Fibroblast of lung (primary cell): ENCODE measurements at places on chromosomes 4 and X. TPM values are rescaled to one million over a fixed set of nuclear protein-coding genes. Genes with fewer than 3 reads are reported as not detected.
A peak's percentile ranks its signal among the peaks of the same experiment; 100 is the strongest.

DNA sequence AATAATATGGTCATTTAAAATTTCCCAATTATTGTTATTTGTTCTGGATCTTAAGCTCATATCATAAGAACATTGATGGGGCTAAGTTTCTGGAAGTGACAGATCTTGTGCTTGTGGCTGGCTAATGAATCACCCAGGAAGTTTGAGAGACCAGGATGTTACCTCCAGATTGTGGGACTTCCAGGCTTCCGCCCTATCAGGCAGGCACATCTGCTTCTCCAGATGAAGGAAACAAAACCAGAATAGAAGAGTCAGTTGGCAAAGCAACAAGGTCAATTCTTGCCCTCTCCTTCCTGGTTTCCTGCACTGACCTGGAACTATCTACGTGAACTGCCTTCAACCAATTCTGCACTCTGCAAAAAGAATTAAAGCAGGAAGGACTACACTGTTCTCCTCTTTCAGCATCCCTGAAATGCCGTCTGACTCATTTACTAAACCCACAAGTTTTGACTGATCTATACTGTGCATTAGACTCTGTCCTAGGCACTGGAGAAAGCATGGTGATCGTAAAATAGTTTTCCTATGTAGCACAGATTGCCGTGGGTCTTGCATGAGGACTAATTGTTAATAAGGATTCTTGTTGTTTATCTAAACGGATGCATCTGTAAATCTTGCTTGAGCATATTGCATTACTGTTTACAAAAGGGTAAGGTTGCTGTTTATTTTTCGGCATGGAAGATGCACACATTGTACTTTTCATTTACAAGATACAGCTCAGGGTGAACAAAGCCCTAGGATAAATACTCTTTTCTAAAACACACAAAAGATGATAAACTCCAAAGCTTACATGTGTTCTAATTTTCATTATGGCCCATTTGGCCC lies 74.6 kb downstream of the AMELX start:
- peak; percentile 8 for DNase-seq
- H3K27me3 ChIP-seq: no peaks in the 10 kb centered on the region
- H3K4me1 ChIP-seq: no peaks in the 10 kb centered on the region

GRCh38 chr4:184653650-184654049 lies 4.1 kb downstream of the PRIMPOL start:
- no peak for DNase-seq
- H3K4me3 ChIP-seq: no peak overlapping the region
- peaks cover 7% of the 10 kb centered on the region for H3K4me1 ChIP-seq
- no peak overlapping the region for H3K27ac ChIP-seq
- H3K27me3 ChIP-seq: no peaks in the 10 kb centered on the region
- H3K36me3 ChIP-seq: no peaks in the 10 kb centered on the region

DNA sequence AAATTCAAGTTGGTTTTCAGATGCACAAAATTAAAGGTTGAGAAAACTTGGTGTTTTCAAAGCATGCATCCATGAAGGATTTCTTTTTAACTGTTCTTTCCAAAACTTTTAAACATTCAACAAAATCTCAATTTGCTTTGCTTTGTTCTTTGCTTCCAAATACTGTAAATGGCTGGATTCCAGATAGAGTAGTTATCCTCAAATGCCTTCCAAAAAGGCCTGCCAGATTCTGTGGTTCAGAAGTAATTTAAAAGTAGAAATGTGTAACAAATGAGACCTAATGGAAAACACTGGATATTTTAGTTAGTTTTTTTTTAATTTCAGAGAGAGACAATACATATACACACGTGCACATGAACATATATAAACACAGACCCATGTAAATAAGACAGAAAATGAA lies 97.3 kb downstream of the NR3C2 start:
- no peak overlapping the region for H3K27ac ChIP-seq
- no peaks in the 10 kb centered on the region for H3K36me3 ChIP-seq
- no peaks in the 10 kb centered on the region for H3K27me3 ChIP-seq
- H3K4me3 ChIP-seq: no peak overlapping the region
- no peaks in the 10 kb centered on the region for H3K4me1 ChIP-seq

- DNase-seq: no peak
- no peaks in the 10 kb centered on the region for H3K27me3 ChIP-seq
- no peaks in the 10 kb centered on the region for H3K36me3 ChIP-seq
- H3K4me3 ChIP-seq: no peak overlapping the region
- H3K27ac ChIP-seq: no peak overlapping the region
- peaks cover 7% of the 10 kb centered on the region for H3K4me1 ChIP-seq
Observed at GRCh38 chr4:2280531-2281300, 18.8 kb upstream of the MXD4 start.

GRCh38 chr4:24497221-24497620 lies 87.1 kb downstream of the DHX15 start:
- no peak overlapping the region for H3K4me3 ChIP-seq
- DNase-seq: no peak

DNA sequence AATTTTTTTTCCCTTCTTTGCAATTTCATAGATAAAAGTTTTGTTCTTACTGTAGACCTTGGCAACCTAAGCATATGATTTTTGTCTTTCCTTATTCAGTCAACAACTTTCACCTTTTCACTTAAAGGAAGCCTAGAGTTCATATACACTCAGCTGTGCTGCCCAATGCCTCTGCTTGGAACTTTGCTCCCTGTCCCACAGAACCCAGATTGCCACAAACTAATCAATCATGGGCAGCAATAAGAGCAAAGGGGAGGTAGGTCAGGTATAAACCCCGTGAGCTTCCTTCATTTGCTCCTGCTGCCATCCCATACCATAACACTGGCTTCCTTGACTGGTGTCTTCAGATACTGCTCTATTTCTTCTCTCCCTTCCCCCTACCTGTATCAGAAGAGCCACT lies 51.0 kb upstream of the BEND2 start:
- no peak for DNase-seq
- no peaks in the 10 kb centered on the region for H3K27me3 ChIP-seq
- H3K4me1 ChIP-seq: no peaks in the 10 kb centered on the region
- H3K4me3 ChIP-seq: no peak overlapping the region
- H3K27ac ChIP-seq: no peak overlapping the region
- no peaks in the 10 kb centered on the region for H3K36me3 ChIP-seq

DNA sequence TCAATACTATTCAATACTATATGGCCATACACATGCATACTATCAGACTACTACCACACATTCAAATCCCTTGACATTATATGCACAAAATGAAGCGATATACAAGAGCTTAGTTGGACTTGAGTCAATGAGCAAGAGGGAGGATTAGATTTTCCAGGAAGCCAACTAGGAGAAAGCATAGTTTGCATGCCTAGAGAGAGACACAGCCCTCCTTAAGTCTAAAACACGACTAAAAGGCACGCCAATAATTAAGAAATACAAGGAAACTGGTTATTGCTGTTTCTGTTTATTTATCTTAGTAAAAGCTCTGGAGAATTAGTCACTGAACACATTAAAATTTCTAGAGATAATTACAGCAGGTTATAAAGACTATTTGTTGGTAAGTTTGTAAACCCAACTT lies 21.8 kb downstream of the MBNL3 start:
- DNase-seq: peak; percentile 18
- H3K4me1 ChIP-seq: no peaks in the 10 kb centered on the region
- H3K27me3 ChIP-seq: no peaks in the 10 kb centered on the region
- H3K4me3 ChIP-seq: no peak overlapping the region
- no peaks in the 10 kb centered on the region for H3K36me3 ChIP-seq
- no peak overlapping the region for H3K27ac ChIP-seq

DNA sequence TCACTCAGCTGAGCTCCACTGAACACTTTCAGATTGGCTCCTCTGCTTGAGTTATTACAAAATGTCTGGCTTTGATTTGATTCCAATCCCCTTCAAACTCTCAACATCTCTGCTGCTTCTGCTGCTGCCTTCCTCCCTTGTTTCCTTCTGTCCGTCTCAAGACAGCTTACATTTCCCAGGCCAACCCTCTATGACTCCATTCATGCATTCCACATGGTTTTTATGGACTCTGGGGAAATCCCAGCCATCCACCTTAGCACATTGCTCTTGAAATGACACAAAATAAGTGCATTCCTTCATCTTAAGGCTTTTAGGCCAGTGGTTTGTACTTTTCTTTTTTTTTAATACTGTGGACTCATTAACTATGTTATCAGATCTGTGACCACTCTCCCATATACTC lies 68.5 kb upstream of the TMEM164 start:
- H3K4me1 ChIP-seq: no peaks in the 10 kb centered on the region
- no peaks in the 10 kb centered on the region for H3K36me3 ChIP-seq
- no peak overlapping the region for H3K27ac ChIP-seq
- H3K4me3 ChIP-seq: no peak overlapping the region

DNA sequence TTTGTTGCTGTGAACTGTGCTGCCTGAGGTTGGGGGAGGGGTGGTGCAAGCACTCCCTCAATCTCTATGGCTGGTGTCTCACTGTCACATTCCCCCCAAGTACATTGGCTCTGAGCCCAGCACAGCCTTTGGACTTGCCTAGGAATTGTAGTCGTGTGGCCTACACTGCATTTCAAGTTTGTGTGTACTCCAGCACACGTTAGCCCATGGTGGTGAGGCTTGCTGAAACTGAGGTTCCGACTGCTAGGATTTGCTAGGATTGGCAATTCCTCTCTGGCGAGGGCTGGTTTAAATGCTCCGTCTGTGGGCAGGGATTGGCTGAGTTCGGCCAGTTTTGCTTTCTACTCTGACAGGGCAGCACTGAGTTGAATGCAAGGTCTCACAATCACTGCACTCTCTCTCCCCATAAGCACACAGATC lies 121.7 kb upstream of the CXXC4 start:
- H3K4me3 ChIP-seq: no peak overlapping the region
- peak; percentile 23 for DNase-seq
- no peaks in the 10 kb centered on the region for H3K36me3 ChIP-seq
- no peaks in the 10 kb centered on the region for H3K27me3 ChIP-seq
- no peak overlapping the region for H3K27ac ChIP-seq

The TRIM61 gene
- 4.5 and 5.4 TPM in 2 replicates for total RNA-seq

The USP9X gene
- 98.4 and 161 TPM in 2 replicates for total RNA-seq

The DMRTC1 gene
- total RNA-seq: not detected in 2 replicates
